ENCODE measurements at places on chromosomes 2 and 18. TPM values are rescaled to one million over a fixed set of nuclear protein-coding genes. Genes with fewer than 3 reads are reported as not detected.
A peak's percentile ranks its signal among the peaks of the same experiment; 100 is the strongest.

DNA sequence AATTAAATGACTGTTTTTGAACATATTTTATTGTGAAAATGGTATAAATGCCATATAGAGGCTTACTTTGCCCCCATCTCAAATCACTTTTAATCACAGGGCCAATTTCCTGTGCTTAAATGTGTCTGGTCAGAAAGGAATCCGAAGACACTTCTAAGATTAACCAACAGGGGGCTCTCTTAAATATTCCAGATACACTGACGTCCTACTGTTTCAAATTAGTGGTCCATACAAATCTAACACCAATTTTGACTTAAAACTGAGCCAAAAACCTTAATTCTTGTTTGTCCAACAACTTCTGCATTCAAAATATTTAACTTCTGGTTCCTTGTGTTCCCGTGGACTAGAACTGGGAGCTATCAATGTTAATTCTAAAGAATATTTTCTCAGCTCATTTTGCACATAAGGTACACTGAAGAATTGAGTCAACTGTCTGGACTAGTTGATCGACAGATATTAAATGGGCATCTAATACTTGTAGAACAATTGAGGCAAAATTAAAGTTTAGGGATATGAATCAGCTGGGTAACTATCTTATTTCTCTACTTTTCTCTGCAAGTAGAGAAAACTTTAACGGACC is 557.5 kb downstream of the ARHGAP15 start:
- H3K36me3 ChIP-seq: no peaks in the 10 kb centered on the region
- peaks cover 2% of the 10 kb centered on the region for H3K27me3 ChIP-seq
- peaks cover 59% of the 10 kb centered on the region for H3K4me1 ChIP-seq
- no peak overlapping the region for H3K27ac ChIP-seq
- no peak overlapping the region for H3K4me3 ChIP-seq
- DNase-seq: no peak

DNA sequence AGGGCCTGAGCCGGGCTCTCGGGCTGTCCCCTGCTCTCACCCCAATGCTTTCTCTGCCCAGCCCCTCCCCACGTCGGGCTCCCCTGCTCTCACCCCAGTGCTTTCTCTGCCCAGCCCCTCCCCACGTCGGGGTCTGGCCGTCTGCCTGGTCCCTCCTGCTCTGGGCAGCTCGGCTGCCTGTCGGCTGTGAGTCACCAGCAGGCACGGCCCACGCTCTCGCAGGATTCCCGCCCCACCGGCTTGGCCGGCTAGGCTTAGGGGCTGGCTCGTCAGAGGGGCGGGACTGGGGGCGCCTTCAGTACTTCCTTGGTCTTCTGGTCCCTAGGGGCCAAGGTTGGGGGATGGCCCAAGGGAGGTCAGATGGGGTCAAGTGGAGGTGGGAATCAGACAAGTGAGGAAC is 3.3 kb downstream of the BOK start:
- H3K27me3 ChIP-seq: peaks cover 7% of the 10 kb centered on the region
- peak; percentile 73 for DNase-seq
- peaks cover 46% of the 10 kb centered on the region for H3K4me1 ChIP-seq
- peak overlapping the region; percentile 38 for H3K4me3 ChIP-seq
- peaks cover 4% of the 10 kb centered on the region for H3K36me3 ChIP-seq

GRCh38 chr18:12699747-12700146 is 2.8 kb downstream of the CEP76 start:
- H3K4me1 ChIP-seq: peaks cover 28% of the 10 kb centered on the region
- peaks cover 10% of the 10 kb centered on the region for H3K36me3 ChIP-seq
- no peak overlapping the region for H3K27ac ChIP-seq
- H3K4me3 ChIP-seq: no peak overlapping the region

GRCh38 chr2:128746356-128746755 is 427.7 kb upstream of the HS6ST1 start:
- peaks cover 16% of the 10 kb centered on the region for H3K36me3 ChIP-seq
- no peaks in the 10 kb centered on the region for H3K27me3 ChIP-seq
- H3K4me1 ChIP-seq: peaks cover 65% of the 10 kb centered on the region
- peak overlapping the region; percentile 93 for H3K27ac ChIP-seq

The RIT2 gene
- total RNA-seq: not detected

The ALLC gene
- not detected for total RNA-seq

The PLCD4 gene
- total RNA-seq: 1.0 TPM

The KLHL14 gene
- total RNA-seq: 0.11 TPM

The TEX51 gene
- total RNA-seq: not detected
